ENCODE measurements at places on chromosomes 4 and X. TPM values are rescaled to one million over a fixed set of nuclear protein-coding genes. Genes with fewer than 3 reads are reported as not detected.

GRCh38 chr4:21973850-21974249 lies 25.3 kb upstream of the KCNIP4 start:
- no peak for DNase-seq

Gene HSFX2
- total RNA-seq: not detected

Gene AR
- total RNA-seq: 8.5 TPM

- no peak for DNase-seq
Measured at GRCh38 chr4:187010052-187010451, 286.4 kb upstream of the FAT1 start.

- DNase-seq: no peak
Measured at GRCh38 chr4:14066979-14067378, 439.5 kb upstream of the BOD1L1 start.

DNA sequence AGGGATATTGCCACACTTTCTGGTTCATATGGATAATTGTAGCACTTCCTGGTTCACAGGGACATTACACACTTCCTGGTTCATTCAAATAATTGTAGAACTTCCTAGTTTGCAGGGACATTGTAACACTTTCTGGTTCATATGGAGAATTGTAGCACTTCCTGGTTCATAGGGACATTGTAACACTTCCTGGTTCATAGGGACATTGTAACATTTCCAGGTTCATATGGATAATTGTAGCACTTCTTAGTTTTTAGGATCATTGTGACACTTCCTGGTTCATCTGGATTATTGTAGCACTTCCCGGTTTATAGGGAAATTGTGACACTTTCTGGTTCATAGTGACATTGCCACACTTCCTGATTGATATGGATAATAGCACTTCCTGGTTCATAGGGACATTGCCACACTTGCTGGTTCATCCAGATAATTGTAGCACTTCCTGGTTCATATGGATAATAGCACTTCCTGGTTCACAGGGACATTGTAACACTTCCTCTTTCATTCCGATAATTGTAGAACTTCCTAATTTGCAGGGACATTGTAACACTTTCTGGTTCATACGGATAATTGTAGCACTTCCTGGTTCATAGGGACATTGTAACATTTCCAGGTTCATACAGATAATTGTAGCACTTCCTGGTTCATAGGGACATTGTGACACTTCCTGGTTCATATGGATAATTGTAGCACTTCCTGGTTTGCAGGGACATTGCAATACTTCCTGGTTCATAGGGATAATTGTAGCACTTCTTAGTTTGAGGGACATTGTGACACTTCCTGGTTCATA lies 59.2 kb upstream of the CD99 start:
- DNase-seq: no peak

Data from WTC11 (cell line).